Activated T-helper 1 cell treated with anti-CD3 and anti-CD28 coated beads, Interleukin-2, amount 50 U/mL, for 16 hours (primary cell): ENCODE measurements at places on chromosomes 4 and X.

- no peak for DNase-seq
These were observed at the start of gene PITX2 for GRCh38 chr4:110622841-110623717. PITX2 (minus strand) TSS chr4:110623077; CDS start chr4:110622460, 617 bp downstream.

- DNase-seq, result no peak
These were observed 58.6 kb downstream of the FUNDC1 start for GRCh38 chrX:44483965-44484606.

- no peak for DNase-seq
These were observed 130.6 kb downstream of the FRYL start for GRCh38 chr4:48649505-48649904.

GRCh38 chr4:110484029-110484428, 8.1 kb downstream of the ENPEP start:
- DNase-seq, result no peak

DNA sequence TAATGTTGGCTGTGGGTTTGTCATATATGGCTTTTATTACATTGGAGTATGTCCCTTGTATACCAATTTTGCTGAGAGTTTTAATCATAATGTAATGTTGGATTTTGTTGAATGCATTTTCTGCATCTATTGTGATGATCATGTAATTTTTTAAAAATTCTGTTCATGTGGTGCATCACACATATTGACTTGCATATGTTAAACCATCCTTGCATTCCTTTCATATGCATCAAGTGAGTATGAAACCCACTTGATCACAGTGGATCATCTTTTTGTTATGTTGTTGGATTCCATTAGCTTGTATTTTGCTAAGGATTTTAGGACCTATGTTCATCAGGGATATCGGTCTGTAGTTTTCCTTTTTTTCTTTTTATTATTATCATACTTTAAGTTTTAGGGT, 12.1 kb downstream of the HEPH start:
- no peak for DNase-seq
